Occipital lobe (tissue), 3 donors: ENCODE measurements at places on chromosomes 7 and 10.

- no peak for DNase-seq
These were observed 12.0 kb downstream of the AKR1B1 start for GRCh38 chr7:134446923-134447322.

- DNase-seq = no peak
These were observed 78.9 kb upstream of the SMIM30 start for GRCh38 chr7:113197274-113197673.

DNA sequence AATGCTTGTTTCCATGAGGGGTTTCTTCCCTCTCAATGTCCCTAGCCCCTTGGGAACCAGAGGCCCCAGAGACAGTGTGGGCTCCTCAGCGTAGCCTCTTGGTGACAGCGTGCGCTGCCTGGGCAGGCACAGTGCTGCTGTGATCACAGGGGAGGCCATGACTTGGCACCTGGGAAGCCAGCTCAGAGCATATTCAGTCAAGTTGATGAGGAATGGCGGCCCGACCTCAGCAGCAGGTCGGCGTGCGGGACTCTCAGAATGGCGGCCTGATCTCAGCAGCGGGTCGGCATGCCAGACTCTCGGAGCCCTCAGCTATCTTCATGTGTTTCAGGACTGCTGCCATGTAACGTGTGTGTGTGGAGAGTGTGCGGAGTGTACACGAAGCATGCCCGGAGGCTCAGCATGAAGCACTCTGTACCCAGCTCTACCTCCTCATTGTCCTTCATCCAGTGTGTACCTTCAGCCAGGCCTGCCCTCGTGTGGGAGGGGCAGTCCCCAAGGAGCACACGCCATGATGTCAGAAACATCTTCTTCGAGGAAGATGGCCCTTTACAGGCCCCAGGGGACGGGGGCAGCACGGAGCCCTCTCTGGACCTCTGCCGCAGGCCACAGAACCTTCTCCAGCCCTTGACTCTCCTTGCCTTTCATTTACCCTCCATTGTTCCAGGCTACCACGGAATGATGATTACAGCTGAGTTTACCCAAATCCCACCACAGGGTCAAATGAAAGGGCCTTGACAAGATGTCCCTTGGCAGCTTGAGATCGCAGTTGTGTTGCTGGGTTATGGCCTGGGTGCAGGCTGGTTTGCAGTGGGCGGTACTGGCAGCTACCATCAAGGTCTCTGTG is 130.4 kb downstream of the SMURF1 start:
- no peak for DNase-seq

- DNase-seq = no peak
These were observed 2.2 kb downstream of the ZDHHC4 start for GRCh38 chr7:6579446-6579845.

- no peak for DNase-seq
These were observed 7.9 kb upstream of the INMT start for GRCh38 chr7:30744075-30744417.

- no peak for DNase-seq
These were observed 156.2 kb upstream of the LYZL1 start for GRCh38 chr10:29132551-29133111.
